Muscle of arm (tissue), 14 donors: ENCODE measurements at places on chromosomes 3 and 15. TPM values are rescaled to one million over a fixed set of nuclear protein-coding genes. Genes with fewer than 3 reads are reported as not detected.

DNA sequence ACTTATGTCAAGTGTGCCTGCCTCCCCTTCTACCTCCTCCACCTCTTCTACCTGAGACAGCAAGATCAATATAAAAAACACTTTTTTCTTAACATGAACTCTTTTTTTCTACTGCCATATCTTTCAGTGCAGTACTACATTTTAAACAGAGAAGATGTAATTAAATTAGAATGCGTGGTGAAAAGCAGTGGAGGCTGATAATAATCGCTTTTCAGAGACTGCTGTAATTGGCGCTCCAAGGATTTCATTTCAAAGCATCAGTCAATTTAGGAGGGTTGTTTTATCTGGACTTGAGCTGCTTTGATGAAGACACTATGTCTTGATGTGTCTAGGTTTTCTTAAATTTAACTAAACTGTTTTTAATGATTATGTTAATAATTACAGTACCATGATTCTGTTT lies 85.3 kb upstream of the CRBN start:
- no peak for DNase-seq

- no peak for DNase-seq
Observed at GRCh38 chr3:31277582-31277981, 255.1 kb upstream of the STT3B start.

DNA sequence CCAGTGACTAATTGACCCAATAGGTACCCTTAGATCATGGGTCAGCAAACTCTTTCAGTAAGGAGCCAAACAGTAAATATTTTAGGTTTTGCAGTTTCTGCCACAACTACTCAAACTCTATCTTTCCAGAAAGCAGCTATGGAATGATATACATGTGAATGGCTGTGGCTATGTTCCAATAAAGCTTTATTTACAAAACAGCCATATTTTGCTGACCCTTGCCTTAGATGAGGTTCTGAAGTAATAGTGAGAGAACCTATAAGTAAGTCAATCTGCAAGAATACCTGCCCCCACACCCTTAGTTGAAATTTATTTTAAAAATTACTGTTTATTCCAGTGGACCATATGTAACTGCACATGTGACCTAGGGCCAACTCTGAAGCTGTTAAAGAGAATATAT lies 134.0 kb downstream of the CMSS1 start:
- no peak for DNase-seq

GRCh38 chr15:60568301-60568742 lies 89.4 kb upstream of the ICE2 start:
- DNase-seq: no peak

Gene MUC20
- 3.1 TPM for polyA plus RNA-seq

Gene SV2B
- 2.7 TPM for polyA plus RNA-seq

DNA sequence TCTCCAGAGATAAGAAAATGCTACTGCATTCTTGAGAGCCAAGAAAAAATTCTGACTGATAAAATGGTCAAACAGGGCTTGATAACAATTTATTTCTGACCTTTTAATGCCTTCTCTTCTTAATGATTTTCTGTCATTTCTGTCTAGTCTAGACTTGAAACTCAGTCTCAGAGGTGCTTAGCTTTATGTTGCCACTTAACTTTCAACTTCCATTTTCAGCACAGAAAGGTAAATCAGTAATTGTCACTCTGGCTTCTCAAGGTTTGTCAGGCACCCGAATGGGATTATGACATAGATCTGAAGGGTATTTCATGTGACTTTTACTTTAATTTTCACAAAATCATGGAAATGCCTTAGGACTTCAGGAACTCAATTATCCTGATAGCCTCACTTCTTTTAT lies 155.4 kb upstream of the GBE1 start:
- no peak for DNase-seq

Gene CRBN
- polyA plus RNA-seq: 54.5 TPM

DNA sequence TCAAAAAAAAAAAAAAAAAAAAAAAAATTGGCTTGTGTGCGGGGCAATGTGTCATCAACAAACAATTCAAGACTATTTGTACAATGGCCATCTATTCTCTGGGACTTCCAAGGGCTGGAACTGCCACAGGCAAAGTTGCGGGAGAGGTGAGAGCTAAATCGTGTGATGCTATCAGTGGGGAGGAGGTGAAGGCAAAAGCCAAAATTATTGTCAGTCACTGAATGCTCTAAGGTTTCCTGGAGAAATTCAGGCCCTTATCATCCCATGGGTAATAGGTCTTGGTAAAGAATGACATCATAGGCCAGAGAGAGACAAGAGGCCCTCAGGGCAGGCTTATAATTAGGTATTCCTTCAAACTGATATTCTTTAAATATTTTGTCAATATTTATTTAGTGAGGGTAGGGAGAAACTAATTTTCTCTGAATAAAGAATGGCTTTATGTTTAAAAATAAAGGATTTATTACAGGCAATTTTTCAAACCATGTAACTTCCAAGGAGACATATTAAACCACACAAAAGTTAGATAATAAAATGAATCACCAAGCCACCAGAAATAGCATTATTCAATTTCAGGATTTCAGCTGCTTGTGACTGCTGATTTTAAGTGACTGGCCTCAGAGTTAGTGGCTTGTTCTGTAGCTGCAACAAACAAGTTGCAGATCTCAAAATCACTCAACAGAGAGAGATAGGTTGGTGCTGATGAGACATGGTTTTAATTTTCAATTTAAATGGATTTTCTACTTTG lies 226.3 kb upstream of the MRPL3 start:
- DNase-seq: no peak

DNA sequence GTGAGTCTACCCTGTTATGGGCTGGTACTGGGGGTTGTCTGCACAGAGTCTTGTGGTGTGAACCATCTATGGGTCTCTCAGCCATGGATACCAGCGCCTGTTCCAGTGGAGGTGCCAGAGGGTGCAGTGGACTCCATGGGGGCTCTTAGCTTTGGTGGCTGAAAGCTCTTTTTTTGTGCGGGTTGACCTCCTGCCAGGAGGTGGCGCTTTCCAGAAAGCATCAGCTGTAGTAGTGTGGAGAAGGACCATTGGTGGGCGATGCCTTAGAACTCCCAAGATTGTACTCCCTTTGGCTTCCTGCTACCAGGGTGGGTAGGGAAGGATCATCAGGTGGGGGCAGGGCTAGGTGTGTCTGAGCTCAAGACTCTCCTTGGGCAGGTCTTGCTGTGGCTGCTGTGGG lies 602.6 kb downstream of the RSL24D1 start:
- DNase-seq: no peak

Gene TKT
- 32.3 TPM for polyA plus RNA-seq

- DNase-seq: no peak
Observed at GRCh38 chr3:185933374-185934173, 4.2 kb downstream of the TRA2B start.

Gene LINGO1
- polyA plus RNA-seq: 6.1 TPM

DNA sequence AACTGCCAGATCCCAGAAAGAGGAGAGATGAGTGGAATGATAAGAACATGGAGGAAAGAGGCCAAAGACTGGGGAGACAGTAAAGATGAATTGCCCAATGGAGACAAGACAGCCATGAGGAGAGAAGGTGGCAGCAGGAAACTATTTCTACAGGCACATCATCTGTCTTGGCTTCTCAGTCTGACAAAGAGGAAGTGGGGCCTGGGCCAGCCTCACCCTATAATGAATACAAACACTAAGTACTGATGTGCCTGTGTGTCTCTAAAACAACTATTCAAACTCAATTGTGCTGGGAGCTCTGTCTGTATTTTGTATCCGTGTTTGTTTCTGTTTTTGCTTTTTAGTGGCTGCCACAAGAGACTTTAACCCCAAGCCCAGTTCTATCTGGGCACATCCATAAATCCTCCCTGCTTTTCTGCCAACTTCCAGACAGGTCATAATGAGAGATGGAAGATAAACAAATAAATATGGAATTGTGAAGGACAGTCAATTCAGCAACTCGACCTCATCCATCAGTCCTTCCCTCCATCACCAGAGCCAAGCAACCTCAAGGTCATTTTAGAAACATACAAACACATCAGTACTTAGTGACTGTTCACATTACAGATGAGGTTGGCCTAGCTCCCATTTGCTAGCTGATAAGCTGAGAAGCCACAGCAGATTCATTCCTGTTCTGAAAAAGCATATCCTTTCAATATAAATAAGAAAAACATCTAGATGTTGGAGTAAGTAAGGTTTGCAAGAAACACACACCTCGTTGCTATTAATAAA lies 116.7 kb downstream of the CADPS start:
- no peak for DNase-seq

Gene TMEM45A
- 46.7 TPM for polyA plus RNA-seq

- DNase-seq: no peak
Observed at GRCh38 chr15:72964542-72964941, 87.7 kb upstream of the NEO1 start.

Gene DNAH12
- polyA plus RNA-seq: 0.93 TPM

DNA sequence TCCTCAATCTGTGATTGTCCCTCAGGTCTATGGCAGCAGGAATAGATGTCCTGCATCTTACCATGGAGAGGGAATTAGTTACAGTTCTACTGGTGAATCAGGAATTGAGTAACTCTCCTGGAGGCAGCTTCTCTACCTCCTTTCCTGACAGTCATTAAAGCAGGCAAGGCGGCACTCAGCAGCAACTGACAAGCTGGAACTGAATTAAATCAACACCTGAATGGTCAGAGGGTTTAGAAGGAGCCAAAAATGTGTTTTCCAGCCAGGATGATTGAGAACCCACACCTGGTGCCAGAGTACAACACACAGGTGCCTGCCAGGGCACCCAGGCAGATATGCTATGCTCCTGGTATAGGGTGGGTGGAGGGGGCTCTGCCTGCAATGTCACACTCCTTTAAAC lies 43.1 kb upstream of the TIPARP start:
- no peak for DNase-seq

Gene ENTPD3
- polyA plus RNA-seq: 0.77 TPM

Gene NR2E3
- polyA plus RNA-seq: 1.9 TPM

- peak; percentile 38 for DNase-seq
Observed at GRCh38 chr3:177610686-177611633, 413.7 kb upstream of the TBL1XR1 start.

Gene TRIM71
- polyA plus RNA-seq: 0.15 TPM

GRCh38 chr3:160564949-160565441 lies 376 bp downstream of the KPNA4 start:
- peak; percentile 77 for DNase-seq

Gene MAGEF1
- 80.8 TPM for polyA plus RNA-seq

Gene GRAMD1C
- polyA plus RNA-seq: not detected

GRCh38 chr3:119408243-119408950 lies 55.0 kb downstream of the TMEM39A start:
- DNase-seq: no peak

- no peak for DNase-seq
Observed at GRCh38 chr3:33035596-33035995, 61.4 kb downstream of the GLB1 start.

DNA sequence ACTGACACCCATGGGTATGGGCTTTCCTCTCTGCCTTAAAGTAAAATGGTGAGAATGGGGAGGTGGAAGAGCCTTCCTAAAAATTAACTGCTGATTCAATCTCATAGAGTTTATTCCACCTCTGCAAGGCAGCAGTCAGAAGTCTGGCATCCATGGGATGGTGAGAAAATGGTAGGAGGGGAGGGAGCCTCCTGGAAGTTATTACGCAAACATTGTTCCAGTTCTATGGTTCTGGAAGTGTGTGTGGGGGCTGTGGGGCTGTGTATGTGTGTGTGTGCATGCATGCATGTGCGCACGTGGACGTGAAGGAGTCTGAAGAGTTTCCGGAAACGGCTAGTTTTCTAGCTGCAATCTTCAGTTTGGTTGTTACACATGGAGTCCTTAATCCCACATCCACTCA lies 177.6 kb downstream of the KCNAB1 start:
- DNase-seq: no peak

- no peak for DNase-seq
Observed at GRCh38 chr15:72754096-72754495, 29.5 kb downstream of the ADPGK start.

DNA sequence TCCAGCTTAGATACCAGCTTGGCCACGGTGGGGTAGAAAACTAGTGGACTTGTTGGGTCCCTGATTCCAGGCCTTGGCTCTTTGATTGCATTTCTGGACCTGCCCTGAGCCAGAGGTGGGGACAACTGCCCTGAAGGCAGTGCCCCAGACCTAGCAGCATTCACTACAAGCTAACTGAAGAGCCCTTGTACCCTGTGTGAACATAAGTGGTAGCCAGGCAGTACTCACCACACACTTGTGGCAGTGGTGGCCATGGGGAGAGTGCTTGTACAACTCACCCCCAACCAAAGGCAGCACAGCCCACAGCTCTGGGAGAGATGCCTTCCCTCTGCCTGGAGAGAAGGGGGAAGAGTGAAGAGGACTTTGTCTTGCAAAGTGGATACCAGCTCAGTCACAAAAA lies 177.3 kb upstream of the NAALADL2 start:
- no peak for DNase-seq

DNA sequence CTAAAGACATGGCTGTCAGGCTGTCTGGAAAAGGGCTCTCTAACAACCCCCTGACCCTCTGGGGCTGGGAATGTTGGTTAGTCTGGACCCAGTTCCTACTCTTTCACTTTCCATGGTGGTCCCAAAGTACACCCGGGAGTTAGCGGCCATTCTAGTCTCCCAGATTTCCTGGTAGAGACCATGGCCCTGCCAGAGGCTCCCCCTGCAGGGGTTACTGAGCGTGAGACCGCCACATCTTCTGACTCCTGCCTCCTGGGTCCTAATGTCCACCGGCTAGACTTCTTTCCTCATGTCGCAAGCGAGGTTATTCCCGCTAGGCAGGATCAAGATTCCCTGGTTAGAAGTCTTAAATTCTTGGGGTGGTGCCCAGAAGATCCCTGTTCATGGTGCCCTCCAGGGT lies 540.0 kb upstream of the ROBO1 start:
- DNase-seq: no peak

Gene MELTF
- polyA plus RNA-seq: not detected

Gene STRA6
- polyA plus RNA-seq: 1.1 TPM

Gene ULK3
- polyA plus RNA-seq: 23.8 TPM

GRCh38 chr3:186640473-186640818 lies 247 bp downstream of the FETUB start:
- no peak for DNase-seq

Gene PLSCR4
- polyA plus RNA-seq: 13.3 TPM

DNA sequence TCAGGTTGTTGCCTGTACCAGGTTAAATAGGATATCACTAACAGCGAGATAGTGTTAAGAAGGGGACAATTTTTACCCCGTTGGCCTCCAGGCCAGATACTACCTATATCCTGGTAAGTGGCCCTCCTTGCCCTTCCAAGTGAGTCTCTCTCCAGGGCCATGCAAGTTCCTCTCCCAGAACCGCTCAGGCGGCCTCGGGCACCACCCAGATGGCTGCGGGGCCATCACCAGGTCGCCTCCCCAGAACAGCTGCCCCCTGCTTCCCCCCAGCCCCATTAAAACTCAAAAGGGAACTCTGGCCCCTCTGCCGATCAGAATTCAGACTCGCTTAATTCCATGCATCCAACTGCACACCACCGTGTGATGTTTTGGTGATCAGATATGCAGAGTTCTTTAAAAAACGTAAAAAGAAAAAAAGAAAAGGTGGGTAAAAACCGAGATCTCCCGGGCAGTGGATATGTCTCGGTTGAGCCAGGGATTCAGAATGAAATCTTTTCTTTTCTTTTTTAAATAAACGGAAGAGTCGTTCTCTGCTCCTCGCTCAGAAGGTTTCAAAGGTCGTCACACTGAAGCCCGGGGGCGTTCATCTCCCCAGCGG lies 1.9 kb upstream of the TRIM71 start:
- DNase-seq: no peak

- DNase-seq: no peak
Observed at GRCh38 chr3:48267782-48268181, 26.9 kb downstream of the ZNF589 start.
